Renal cortex interstitium (tissue), 15 donors: ENCODE measurements at places on chromosomes 6 and 20.
A peak's percentile ranks its signal among the peaks of the same experiment; 100 is the strongest.

DNA sequence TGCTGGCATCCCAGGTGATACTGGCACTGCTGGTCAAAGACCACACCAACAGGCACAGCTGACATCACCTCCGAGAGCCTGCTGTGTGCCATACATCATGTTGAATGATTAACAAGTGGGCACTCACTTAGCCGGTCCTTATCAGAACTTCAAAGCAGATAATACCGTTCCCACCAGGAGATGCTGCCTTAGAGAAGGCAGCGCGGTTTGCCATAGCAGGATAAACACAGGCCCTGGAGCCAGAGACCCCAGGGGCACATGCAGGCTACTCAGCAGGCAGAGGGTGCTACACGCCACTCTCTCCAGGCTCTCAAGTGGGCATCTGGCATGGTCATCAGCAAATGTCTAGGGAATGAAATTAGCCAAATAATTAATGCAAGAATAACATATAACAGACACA lies 86.5 kb upstream of the CST7 start:
- no peak for DNase-seq

DNA sequence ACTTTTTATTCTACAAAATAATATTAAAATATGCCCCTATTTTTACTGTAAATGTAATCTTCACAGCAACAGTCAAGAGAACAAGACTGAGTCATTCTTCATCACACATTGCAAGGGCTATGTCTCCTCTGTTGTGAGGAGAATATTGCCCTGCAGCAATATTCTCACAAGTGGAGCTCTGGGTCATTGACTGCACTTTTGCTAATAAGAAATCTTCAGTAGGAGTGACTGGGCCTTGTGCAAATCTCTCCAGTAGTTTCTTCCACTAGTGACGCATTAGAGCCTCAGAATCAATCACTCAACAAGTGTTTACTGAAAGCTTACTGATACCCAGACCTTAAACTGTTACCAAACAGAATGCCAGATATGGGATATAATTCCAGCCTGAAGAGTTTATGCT lies 49.1 kb downstream of the LAMA2 start:
- no peak for DNase-seq

GRCh38 chr6:126026001-126026400 lies 39.7 kb downstream of the TRMT11 start:
- no peak for DNase-seq

- DNase-seq: no peak
Observed at GRCh38 chr6:110018486-110018885, 40.4 kb downstream of the GPR6 start.

- DNase-seq: no peak
Observed at GRCh38 chr6:34568341-34569201, 12.4 kb upstream of the SPDEF start.

GRCh38 chr20:16178546-16179135 lies 394.6 kb downstream of the KIF16B start:
- DNase-seq: no peak

DNA sequence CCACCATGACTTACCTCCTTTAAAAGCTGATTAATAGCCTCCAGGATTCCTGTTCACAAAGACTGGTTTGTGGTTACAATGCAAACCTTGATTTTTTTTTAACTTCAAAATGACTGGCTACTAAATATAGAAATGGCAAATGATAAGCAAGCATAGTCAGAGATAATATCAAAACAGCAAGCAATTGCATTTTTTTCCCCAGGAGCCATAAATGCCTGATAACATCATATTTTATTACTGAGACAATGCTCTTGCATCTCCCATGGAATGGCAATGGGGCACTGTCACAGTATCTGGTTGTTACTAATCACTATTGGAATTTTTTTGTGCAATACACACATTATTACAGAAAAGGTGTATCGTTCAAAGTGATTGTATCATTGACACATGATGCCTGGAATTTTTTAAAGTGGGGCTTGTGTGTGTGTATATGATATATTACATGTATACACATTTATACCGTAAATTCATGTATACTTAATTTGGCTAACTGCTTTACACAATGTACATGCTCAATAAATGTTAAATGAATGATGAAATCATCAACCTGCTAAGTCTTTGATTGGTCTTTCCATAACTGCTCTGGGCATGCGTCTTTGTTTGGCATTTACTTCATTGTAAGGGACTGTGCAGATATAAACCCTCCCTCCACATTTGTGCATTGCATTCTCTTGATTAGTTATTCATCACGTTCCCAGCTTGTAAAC lies 980 bp upstream of the SALL4 start:
- DNase-seq: no peak

DNA sequence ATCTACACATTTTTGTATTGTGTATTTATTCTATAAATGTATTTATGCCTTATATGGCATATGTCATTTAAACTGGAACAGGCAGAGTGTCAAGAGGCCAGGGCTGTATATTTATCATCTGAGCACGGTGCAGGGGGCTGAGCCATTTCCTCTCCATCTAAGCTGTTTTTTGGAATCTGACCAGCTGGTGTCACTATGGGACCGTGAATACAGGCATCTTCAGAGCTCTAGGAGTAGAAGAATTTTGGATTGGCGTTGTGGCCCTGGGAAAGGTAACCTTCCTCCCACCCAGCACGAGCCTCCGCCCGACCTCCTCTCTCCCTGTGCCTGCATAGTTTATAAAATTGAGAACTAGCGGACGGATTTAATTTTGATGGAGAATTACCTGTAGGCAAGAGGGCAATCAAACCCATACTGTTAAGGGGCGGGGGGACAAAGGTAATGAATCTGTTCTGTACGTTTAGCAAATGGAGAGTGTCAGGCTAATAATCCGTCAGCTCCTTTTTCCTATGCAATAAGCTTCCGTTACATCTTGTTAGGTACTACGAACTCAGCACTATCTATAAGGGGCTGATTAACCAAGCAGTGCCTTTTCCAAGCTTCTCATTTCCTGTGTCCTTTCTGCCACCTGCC lies 29.0 kb upstream of the EEF1E1 start:
- DNase-seq: peak; percentile 73

GRCh38 chr6:3911614-3912336 lies 62.6 kb downstream of the FAM50B start:
- no peak for DNase-seq

GRCh38 chr6:45730232-45730631 lies 285.4 kb downstream of the CLIC5 start:
- DNase-seq: no peak

DNA sequence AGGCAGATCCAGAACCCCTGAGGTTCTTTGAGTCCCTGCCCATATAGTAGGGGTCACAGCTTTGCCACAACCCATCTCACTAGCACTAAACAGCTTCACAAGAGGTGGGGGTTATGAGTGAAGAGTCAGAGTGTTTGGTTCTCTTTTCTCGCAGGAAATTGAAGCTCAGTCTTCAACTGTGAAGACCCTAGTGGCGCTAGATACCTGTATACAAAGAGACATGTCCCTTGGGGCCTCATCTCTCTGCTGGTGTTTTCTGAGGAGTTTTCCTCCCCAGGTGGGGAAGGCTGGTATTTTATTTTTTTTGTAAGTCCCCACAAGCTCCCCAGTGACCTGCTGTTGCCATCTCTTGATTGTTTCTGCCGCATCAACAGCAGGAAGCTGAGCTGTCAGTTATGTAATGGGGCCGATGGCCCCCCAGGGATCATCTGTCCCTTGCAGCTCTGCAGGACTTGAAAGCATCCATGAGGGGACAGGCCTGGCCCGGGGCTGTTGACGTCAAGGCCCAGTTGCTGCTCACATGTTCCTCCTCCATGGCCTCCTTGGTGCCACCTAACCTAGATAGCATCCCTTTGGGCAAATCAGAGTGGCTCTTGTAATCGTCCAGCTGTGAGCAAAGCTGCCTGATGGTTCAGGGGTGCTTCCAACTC lies 23.1 kb downstream of the STK35 start:
- DNase-seq: no peak

GRCh38 chr20:47031821-47032220 lies 137.2 kb downstream of the EYA2 start:
- no peak for DNase-seq

DNA sequence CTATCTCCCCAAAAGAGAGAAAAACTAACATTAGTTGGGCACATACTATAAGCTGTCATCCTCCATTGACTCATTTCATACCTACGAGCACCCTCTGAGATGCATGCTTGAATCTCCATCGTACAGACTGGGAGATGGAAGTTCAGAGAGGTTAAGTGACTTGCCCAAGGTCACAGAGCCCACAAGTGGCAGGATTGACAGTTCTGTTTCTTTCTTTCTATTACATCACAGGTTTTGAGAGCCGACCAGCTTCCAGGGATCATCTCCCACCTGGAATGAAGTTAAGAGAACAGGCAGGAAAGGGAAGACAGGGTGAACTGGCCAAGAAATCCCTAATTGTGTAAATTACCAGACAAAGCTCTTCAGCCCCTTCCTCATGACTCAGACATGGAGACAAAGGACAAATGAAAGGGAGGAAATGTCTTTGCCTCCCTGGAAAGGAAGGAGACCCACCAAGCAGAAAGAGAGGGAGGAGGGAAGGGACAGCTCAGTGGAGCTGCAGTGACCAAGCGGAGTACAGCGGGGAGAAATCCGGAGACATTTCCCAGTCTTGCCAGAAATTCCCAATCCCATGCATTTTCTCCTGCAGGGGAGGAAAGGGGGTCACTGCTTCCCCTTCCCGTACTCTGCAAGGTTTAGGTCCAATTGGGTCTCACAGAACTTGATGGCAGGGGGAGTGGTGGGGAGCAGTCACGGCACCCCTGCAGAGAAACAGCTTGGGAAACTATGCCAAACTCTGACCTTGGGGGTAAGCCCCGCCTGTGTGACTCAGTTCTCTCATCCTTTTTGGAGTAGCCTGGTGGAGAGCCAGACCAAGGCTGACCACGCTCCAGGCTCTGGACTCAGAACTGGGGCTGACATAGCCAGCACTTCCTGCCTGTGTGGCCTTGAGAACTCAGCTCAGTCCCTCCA lies 154.3 kb downstream of the ANKRD60 start:
- no peak for DNase-seq

DNA sequence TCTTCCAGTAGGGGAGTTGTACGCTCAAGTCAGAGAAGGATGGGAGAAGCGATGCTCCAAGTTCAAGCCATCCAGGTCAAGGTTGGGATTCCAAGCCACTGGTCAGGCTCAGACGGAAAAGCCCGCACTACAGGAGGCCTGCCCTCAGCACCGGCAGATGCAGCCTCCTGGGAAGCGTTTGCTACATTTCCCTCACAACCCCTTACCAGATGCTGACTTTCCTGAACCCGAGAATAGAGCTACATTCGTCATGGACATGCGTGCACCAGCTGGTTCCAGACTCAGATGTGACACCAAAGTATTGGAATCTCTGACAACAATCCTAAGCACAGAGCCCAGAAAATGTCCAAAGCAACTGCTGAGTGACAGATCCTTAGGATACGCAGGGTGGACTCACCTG lies 174.8 kb downstream of the SASH1 start:
- DNase-seq: no peak

DNA sequence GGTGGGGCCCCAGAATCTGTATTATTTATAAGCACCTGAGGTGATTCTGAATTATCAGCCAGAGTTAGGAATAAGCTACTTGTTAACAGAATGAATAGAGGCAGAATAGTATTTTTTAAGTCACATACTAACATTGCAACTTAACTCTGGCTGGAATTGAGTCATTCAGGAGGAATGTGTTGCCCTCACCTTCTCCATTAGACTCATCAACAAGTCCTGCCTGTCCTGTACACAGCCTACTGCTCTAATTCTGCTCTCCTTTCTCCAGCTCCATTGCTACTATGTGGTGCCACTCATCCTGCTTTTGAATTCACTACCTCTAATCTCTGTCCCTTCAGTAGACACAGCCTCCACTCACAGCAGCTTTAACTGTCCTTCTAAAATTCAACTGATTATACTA lies 669.4 kb downstream of the DHX35 start:
- DNase-seq: no peak

GRCh38 chr6:3259491-3259958 lies 778 bp downstream of the PSMG4 start:
- DNase-seq: no peak

DNA sequence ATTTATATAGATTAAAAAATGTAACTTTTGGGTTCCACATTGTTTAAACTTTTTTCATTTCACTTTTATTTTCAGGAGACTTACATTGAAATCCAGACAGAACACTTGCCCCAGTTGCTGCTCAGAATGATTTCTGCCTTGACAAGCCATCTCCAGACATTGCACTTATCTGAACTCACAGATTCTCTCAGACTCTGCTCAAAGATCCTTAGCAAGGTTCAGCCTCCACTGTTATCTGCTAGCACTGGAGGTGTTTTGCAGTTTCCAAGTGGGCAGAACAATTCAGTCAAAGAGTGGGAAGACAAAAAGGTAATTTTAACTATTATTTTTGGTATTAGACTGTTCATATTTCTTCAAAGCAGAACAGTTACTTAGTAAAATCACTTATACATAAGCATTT lies 58.0 kb downstream of the DOP1A start:
- DNase-seq: no peak

DNA sequence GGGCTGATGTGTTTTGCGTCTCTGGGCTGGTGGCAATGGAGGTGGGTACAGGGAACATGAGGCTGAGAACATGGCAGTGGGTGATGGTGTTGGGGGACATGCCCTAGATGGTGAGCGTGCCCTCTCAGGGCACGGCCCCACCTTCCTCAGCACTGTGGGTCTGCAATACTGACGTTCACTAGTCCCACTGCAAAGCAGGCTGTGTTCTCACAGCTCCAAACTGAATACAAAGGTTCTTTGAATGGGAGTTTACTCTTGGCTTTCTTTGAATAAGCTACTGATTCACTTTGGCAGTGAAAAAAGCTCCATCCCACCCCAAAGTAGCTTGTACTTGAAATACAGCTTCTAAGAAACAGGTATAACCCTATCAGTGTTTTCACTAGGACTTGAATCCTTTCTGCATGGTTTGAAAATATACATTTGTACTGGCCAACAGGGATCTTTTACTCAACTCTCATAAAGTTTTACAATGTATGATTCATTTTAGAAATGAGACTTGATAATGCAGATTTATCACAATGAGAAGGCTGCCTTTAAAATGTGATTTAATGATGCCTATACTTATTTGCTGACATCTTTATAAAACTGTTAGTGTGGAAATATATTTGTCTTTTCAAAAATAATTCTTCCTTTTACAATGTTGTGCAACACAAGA lies 400.7 kb downstream of the ZFAND3 start:
- DNase-seq: no peak

DNA sequence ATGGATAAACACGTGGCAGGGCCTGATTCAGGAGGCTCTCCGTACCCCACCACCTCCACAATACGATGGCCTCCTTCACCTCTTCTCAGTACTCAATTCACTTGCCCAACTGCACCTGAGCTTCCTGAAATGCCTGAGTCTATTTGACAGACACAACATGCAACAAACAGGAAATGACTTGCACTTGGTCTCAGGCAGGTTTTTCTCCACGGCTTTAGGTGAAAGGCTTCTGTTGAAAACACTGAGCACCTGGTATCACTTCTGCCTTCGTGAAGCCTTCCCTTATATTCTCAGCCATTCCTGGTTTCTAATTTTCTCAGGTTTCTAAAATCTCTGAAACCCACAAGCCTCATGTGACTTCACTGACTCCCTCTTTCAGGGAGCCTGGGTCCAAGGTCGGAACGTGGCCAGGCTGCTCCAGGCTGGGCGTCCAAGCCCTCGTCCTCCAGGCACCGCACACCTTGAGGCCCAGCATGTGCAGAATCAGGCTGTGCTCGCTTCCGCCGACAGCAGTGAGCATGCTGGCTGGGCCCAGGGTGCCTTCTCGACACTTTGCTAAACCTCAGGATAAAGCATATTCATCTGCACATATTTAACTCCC lies 34.7 kb downstream of the TAF4 start:
- DNase-seq: no peak
